ENCODE measurements at places on chromosomes 2 and 18. TPM values are rescaled to one million over a fixed set of nuclear protein-coding genes. Genes with fewer than 3 reads are reported as not detected.
A peak's percentile ranks its signal among the peaks of the same experiment; 100 is the strongest.

DNA sequence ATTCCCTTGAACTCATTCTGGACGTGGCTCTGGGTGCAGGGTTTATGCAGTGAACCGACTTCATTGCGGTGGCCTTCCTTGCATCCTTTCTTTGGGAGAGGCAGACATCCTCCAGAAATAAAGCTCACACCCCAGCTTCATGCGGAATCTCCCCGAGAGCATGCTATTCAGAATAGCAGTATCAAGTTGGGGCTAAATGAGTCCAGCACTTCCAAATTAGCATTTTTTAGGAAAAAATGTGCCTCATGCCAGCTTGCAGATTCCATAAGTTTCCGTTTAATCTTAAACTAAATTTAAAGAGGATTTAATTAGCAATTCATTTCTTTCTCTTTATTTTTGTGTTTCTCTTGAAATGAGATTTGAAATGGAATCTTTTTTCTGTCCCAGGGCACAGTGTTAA is 107.4 kb upstream of the HDAC4 start:
- no peak for DNase-seq

Gene SEMA4F
- total RNA-seq: 11.5 TPM

DNA sequence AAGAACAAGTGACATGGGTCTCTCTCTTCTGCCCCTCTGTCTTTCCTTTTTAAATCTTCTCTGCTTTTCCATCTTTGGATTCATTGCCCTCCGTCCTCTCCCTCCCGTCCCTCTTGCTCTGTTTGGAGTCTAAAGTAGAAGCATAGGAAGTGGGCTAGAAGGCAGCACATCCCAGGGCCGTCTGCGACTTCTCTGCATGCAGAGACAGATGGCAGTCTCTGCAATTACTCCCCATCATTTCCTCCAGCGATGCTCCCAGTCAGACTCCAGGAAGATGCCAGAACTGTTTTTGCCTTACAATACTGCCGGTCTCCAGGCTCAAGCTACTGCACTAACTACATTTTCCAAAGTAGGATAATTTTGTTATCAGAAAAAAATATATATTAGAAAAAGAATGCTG is 35.2 kb upstream of the LPIN2 start:
- no peak for DNase-seq

Gene CABYR
- total RNA-seq: 8.0 TPM

Gene LYG2
- not detected for total RNA-seq

DNA sequence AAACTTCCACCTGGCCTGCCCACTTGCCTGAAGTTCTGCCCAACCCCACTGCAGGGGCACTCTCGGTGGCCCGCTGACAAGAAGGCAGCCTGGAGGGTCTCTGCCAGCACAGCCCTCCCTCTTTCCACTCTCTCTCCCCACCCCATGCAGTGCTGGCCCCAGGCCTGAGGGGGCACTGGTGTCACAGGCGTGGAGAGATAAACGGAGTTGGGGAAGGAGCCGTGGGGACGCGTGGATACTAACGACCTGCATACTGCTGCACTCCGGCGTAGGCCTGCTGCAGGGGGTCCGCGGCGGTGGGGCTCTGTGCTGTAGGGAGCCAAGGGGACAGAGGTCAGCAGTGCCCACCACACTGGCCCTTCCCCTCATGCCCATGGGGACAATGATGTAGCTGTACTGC is 299.3 kb downstream of the CELF4 start:
- DNase-seq: peak; percentile 20

DNA sequence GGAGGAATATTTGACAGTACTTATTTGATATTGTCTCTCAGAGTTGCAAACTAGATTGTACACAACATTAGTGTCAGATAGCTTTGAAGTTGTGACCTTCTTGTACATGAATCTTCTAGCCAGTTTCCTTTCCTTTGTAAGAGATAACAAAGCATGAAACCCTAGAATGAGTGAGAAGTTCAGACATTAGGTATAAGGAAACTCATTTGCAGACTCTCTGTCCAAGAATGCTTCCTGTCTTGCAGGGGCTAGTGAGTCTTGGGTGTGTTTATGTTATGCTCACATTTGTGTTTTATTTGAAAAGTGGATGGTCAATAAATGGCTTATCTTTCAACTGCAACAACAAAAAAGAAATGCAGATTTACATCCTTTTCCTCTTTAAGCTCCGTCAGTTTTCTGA is 1.4 kb downstream of the BOD1L2 start:
- DNase-seq: no peak

- DNase-seq: no peak
These were observed 219.9 kb downstream of the CDH20 start for GRCh38 chr18:61553045-61553659.

Gene CNDP1
- total RNA-seq: 0.29 TPM

GRCh38 chr2:222434204-222434603 is 9.9 kb downstream of the SGPP2 start:
- DNase-seq: no peak

- no peak for DNase-seq
These were observed 22.0 kb downstream of the FHL2 start for GRCh38 chr2:105376789-105377240.

Gene SLC9A4
- 0.62 TPM for total RNA-seq

Gene WDR54
- total RNA-seq: 28.1 TPM

- DNase-seq: no peak
These were observed 38.1 kb upstream of the MMADHC start for GRCh38 chr2:149625671-149626070.

DNA sequence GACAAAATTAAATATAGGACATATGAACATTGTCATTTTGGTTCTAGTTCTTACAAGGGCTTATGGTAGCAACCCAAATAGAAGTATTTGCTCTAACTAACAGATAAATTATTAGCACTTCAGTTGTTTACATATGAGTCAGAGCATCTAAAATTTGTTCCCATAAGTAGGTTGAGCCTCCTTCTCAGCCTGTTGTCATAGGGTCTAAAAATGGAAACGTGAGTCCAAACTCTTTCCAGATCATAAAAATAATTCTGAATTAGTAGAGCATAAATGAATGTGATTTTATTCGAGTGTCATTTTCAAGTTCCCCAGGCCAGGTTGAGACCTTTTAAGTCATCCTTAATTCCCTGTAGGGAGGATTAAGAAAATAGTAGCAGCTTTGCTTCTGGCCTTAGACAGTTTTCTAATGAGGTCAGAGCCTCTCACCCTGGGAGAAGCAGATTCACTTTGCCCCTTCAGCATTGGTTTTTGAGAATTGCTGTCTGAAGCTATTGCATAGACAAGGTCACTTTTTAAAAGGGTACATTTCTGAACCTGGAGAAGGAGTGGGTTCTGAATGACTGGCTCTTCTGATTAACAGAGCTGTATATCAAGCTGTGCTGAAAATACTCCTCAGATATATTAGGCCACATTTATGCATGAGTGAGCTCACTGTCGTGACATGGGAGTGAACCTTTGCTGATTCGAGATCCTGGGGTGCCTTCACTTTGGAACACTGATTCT is 164.3 kb downstream of the NEDD4L start:
- no peak for DNase-seq

DNA sequence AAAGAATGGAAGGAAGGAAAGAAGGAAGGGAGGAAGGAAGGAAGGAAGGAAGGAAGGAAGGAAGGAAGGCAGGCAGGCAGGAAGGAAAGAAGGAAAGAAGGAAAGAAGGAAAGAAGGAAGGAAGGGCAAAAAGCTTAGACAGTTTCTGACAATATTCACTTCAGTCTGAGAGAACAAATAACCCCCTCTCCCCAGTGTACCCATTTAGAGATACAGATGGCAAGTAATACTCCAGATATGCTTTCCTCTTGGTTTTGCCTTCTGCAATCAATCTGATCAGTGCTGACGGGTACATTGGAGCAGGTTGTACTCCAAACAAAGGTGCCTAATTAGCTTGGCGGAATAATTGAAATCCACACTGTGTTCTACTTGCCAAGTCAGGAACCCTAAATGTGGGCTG is 534.6 kb upstream of the TMEFF2 start:
- DNase-seq: no peak

DNA sequence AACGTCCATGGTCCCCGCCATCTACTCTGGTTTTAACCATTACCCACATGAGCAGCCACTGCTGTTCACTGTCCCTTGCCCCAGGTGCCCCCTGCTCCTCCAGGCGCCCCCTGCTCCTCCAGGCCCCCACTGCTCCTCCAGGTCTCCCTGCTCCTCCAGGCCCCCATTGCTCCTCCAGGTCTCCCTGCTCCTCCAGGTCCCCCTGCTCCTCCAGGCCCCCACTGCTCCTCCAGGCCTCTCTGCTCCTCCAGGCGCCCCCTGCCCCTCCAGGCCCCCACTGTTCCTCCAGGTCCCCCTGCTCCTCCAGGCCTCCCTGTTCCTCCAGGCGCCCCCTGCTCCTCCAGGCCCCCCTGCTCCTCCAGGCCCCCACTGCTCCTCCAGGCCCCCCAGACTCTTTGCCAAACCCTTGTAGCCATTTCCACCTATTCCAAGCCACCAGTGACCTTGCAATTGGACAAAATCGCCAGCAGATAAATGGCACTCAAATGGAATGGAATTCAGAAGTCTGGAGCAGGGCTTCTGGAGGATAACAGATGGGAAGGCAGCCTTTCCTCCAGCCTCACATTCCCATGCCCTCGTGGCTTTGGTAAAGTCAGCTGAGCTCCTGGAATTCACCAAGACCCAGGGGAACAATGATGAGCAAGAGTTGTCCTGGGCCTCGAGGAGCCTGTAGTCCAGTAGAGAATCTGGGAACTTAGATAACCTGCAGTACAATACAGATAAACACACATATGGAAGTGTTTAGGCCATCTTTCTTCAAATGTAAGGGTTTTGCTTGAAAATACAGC is 13.3 kb upstream of the RPL31 start:
- no peak for DNase-seq

DNA sequence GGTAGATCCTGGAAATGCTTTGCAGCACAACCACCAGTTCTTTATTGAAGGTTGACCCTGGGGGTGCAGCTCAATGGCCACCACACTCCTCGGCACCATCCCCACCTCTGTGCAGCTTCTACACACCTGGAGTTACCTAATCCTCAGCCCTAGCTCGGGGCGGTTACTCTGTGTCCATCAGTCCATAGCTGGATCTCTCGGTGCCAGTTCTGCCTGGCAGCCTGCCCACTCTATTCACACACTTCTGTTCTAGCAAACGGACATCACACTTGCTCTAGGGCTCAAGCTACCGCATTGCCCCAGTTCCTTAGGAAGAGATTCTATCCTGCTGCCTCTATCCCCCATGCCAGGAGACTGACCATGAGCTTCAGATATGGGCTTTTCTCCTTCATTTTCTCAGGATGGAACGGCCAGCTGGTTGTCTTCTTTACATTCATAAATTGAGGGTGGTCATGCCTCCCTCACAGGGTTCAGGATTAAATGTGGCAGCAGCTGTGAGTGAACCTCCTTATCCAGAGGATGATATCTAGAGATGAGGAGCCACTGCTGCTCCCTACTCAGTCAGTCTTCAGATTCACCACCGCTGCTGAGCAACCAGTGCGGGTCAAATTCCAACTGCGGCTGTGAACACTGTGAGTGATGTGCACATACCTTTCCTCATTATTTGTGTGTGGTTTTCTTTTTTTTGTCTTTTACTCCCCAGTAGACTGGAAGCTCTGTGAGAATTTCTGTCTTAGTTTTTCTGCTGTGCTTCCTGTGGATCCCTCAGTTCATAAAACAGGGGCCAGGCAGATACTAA is 66.9 kb upstream of the TRIB2 start:
- no peak for DNase-seq

DNA sequence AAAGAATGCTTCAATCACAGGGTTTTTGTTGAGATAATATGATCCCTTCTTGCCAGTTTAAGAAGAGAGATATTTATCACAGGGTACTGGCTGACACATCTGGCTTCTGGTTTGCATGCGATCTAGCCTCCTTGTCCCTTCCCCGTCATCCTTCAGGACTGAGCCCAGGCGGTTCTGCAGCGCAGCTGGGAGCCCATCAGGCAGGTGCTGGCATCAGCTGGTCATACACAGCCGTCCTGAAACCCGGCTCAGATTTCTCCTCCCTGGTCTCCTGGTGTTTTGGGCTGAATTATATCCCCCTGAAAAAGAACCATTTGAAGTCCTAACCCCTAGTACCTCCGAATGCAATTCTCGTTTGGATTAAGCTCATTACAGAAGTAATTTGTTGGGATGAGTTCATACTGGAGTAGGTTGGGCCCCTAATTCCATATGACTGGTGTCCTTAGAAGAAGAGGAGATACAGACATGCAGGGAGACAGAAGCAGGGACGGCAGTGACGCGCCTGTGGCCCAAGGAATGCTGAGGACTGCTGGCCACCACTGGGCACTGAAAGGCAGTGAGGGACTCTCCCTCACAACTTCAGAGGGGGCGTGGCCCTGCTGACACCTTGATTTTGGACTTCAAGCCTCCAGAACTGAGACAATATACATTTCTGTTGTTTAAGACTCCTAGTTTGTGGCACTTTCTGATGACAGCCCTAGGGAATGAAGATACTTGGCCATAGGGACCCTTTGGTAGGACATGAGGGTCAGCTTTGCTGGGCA is 83.9 kb upstream of the ODC1 start:
- DNase-seq: no peak

Gene MARCHF4
- 2.0 TPM for total RNA-seq

Gene IL1A
- not detected for total RNA-seq

Gene AKAIN1
- total RNA-seq: not detected

GRCh38 chr18:987325-988186 is 82.9 kb downstream of the ADCYAP1 start:
- no peak for DNase-seq

Gene DSC1
- not detected for total RNA-seq

Gene MAPRE2
- 51.8 TPM for total RNA-seq

Gene ZC3H6
- total RNA-seq: 7.3 TPM

- DNase-seq: no peak
These were observed 9.4 kb upstream of the GBX2 start for GRCh38 chr2:236177604-236177966.

DNA sequence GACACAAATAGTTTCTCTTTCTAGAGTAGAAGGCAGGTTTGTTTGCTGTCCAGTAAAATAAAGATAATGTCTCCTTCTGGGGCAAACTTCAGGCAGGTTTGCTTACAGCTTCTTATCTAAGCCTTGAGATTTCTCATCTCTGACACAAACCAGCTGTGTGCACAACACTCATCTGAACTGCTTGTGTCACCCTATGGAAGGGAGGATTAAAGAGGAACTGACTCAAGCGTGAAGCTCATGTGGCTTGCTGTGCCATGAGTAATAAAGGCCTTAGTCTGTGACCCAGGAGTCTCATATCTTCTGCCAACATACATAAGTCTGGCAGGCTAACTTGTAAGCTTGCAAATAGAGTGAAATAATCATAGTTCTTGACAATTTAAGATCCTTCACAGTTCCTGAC is 24.2 kb upstream of the CPO start:
- no peak for DNase-seq

Gene ALPI
- total RNA-seq: not detected

DNA sequence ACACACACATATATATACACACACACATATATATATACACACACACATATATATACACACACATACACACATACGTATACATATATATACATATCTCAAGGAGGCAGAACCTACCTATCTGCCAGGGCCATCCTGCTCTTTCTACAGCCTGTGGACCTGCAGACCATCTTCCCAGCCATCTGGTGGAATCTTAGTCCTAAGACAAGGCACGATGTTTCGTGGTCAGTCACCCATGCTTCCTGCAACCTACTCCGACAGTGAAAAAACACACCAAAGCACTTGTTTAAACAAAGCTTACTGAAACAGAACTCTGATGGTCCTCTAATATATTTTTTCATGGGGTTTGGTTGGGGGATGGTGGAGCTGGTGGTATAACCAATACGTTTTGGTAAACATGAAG is 164.2 kb upstream of the ZNF521 start:
- no peak for DNase-seq

- DNase-seq: no peak
These were observed 314.6 kb upstream of the VWC2L start for GRCh38 chr2:214096208-214096715.

Gene FAP
- not detected for total RNA-seq

Gene IL37
- total RNA-seq: not detected
